Left lung (tissue), 14 donors: ENCODE measurements at places on chromosomes 16 and 17. TPM values are rescaled to one million over a fixed set of nuclear protein-coding genes. Genes with fewer than 3 reads are reported as not detected.

GNG13 gene
- polyA plus RNA-seq, result 0.27 TPM

CLN3 gene
- polyA plus RNA-seq, result 24.6 TPM

IGF2BP1 gene
- polyA plus RNA-seq, result 27.7 TPM

- DNase-seq, result no peak
These were observed 135.7 kb upstream of the NLRP1 start for GRCh38 chr17:5719976-5720375.

DNA sequence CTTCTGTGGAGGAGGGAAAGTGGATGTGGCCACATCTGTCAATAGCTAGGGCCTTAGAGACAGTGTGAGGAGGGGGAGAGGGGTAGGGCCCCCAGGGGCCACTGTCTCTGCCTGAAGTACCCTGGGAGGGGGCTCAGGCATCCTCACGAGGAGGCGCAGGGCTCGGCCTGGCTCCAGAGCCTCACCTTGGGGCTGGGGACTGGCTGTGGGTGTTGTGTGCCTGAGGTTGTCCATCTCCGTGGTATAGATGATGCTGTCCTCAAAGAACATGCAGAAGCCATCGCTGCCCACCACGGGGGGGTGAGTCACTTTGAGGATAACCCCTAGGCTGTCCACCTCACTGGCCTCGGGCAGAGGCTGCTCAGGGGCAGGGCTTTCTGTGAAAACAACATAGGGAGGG lies 12.1 kb downstream of the PLEKHG4 start:
- no peak for DNase-seq

KRT14 gene
- polyA plus RNA-seq, result 0.35 TPM

- no peak for DNase-seq
These were observed 1.9 kb downstream of the HS3ST2 start for GRCh38 chr16:22815863-22816262.

DNA sequence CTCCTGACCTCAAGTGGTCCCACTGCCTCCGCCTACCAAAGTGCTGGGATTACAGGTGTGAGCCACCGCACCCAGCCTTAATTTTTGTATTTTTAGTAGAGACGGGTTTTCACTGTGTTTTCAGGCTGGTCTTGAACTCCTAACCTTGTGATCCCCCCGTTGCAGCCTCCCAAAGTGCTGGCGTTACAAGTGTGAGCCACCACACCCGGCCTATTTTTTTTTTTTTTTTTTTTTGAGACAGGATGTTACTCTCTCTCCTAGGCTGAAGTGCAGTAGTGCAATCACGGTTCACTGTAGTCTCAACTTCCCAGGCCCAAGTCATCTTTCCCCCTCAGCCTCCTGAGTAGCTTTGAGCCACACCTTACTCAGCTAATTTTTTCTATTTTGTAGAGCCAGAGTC lies 3.1 kb upstream of the SNX11 start:
- no peak for DNase-seq

GRCh38 chr17:27390540-27390939 lies 65.7 kb upstream of the KSR1 start:
- no peak for DNase-seq

IRF8 gene
- 15.3 TPM for polyA plus RNA-seq

GRCh38 chr16:81293909-81294802 lies 20.6 kb upstream of the GAN start:
- DNase-seq, result no peak

DNA sequence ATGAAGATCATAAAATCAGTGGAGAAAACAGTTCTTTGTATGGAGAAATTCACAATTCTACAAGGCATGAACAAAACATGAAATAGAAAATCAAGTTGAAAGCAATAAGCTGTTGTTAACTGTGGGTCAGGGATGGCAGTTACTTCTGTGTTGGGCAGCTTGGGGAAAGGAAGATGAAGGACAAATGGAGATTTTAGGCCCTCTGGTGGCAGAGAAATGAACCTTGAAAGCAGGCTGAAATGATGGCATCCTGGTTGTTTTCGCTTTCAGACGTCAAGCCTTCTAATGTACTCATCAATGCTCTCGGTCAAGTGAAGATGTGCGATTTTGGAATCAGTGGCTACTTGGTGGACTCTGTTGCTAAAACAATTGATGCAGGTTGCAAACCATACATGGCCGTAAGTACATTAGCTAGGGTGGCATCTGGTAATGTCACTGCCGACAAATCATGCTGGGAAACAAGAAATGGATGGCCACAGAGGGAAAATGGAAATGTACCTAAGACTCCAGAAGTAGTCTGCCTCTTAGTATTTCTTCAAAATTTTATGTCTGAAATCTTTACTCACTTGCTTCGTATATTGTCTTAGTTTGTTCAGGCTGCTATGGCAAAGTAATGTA lies 108.9 kb downstream of the MAP2K6 start:
- peak; percentile 13 for DNase-seq

DNA sequence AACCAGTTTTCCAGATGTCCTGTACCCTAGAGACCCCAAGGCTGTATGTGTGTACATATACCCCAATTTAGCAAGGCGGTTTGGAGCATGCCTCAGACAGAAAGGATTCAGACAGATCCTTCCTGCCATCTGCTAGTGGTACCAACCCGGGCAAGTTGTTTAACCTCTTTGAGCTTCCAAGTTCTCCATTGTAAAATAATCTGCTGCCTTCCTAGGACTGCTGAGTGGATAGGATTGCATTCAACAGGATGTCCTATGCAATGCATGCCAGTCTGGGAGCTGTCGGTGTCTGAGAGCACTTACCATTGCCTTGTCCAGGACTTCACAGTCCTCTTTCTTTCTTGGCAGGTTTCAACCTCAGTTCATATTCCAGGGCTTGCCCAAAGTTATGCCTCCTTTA lies 1.9 kb downstream of the CDH13 start:
- DNase-seq, result no peak

- DNase-seq, result no peak
These were observed 8.2 kb upstream of the CIAO3 start for GRCh38 chr16:749010-749409.

ALDH3A1 gene
- 0.63 TPM for polyA plus RNA-seq

PRR29 gene
- polyA plus RNA-seq, result 7.9 TPM

- DNase-seq, result no peak
These were observed 41.7 kb downstream of the RMI2 start for GRCh38 chr16:11386791-11387546.

DNA sequence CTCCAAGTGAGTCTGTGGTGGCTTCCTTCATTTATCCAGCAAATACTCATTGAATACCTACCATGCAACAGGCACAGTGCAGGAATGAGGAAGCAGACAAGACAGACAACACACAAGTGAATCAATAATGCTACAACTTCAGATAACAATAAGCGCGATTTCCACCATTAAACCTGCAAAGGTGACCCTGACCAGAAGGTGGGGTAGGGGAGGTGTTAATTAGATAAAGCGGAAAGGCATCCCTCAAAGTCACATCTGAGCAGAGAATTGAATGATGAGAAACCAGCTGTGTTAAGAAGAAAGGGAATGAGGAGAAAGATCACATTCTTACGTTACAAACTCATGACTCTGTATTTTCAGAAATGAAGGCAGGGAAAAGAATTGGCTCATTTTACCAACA lies 26.3 kb downstream of the ZZEF1 start:
- DNase-seq, result no peak

RNF222 gene
- 0.13 TPM for polyA plus RNA-seq
